ENCODE measurements at places on chromosomes 6 and 20.

GRCh38 chr20:52972190-52972937 is at the start of gene TSHZ2:
Gene TSHZ2 (plus strand): TSS chr20:52972358. CDS start chr20:52973294, 936 bp downstream.
- DNase-seq, result no peak

GRCh38 chr20:46220455-46221207 is 87.7 kb downstream of the CDH22 start:
- DNase-seq, result no peak

- DNase-seq, result no peak
Measured at GRCh38 chr20:6439737-6440442, 317.1 kb upstream of the FERMT1 start.

- DNase-seq, result no peak
Measured at GRCh38 chr6:87297119-87297518, 25.3 kb upstream of the SMIM8 start.

DNA sequence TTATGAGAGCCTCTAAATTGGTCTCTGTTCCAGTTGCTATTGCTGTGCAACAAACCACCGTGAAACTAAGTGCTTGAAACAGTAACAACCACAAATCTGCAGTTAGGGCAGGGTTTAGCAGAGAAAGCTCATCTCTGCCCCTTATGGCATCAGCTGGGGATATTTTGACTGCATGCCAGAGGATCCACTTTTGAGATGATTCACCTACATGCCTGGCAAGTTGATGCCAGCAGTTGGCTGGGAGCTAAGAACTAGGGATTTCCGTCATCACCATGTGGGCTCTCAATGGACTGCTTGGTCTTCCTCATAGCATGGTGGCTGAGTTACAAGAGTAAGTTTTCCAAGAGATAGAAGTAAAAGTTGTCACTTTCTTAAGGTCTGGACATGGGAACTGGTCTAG is 35.1 kb downstream of the PLCB4 start:
- DNase-seq, result no peak

GRCh38 chr6:134814076-134814695 is 135.7 kb downstream of the ALDH8A1 start:
- DNase-seq, result no peak

GRCh38 chr20:62274332-62274950 is 28.4 kb upstream of the ADRM1 start:
- no peak for DNase-seq

GRCh38 chr20:3896302-3896701 is 7.1 kb downstream of the PANK2 start:
- no peak for DNase-seq

DNA sequence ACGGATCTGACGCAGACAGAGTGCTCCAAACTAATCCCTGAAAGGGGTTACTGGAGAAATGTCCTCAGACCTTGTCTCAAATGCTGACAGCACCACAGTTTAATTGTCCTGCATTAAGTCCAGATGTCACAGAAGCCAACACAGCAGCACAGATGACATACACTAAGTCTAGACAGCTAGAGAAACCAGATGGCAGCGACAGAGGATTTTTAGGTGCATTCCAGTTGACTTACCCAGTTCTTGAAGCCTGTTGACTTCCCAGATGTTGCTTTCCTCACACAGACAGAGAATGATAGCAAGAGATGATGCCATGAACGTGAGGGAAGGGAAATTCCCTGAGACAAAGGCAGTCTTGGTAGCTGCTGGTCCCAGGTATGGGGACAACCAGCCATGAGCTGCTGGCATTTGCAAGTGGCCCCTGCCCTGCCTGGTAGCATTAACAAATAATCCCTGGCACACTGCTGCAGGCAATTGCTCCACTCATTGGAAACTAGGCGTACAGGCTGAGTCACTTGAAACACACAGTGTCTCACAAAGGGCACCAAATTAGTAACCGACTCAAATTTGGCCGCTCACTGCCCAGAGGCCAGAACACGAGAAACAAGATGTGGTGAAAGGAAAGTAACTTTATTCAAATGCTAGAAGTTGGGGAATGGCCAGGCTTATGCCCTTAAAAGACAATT is 52.2 kb downstream of the ADGB start:
- no peak for DNase-seq

DNA sequence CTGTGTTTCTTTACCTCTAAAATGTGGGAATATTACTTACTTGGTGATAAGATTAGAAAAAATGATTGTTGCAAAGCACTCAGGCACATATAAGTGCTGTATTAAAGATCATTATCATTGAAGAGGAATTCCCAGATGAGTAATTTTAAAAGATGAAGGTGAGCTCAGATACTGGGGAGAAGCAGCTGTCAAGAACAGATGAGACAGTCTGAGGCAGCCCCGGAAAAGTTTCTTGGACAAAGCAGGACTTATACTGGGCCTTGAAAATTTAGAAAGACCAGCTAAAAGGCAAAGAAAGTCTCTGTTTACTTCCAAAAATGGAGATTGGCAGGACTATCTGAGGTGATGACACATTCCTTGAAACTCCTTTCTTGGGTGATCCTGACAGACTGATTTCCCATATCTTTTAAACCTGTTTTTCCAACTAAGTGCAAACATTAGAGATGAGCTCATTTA is 93.8 kb upstream of the MARCKS start:
- no peak for DNase-seq

DNA sequence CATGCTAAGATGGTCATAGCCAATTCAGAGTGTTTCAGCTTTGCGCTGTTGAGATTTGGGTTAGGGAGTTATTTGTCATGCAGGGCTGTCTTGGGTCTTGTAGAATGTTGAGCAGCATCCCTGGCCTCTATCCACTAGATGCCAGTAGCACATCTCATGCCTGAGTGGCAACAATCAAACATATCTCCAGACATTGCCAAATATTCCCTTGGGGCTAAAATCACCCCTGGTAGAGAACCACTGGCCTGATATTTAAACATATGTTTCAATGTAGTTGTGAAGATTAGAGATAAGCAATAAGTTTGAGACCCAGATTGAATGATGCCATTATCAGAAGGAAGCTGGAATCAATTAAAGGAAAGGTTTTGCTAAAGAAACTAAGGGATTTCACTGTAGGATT is 463.3 kb downstream of the DOK5 start:
- no peak for DNase-seq

- DNase-seq, result no peak
Measured at GRCh38 chr20:19928328-19929011, 88.7 kb upstream of the NAA20 start.

DNA sequence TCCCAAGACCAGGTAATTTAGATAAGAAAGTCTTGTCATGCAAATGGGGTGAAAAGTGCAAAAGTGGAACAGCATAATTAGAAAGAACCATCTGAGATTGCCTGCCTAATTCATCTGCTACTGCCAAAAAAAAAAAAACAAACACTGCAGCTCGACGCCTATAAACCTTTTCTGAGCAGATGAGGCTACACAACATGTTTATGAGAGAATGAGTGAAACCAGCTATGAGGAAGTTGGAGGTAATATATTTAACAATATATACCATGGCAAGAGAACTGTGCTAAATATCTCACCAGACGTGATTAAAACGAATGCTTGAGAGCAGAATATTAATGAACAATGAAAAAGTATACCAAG is 50.0 kb downstream of the LAMA4 start:
- DNase-seq, result no peak

- no peak for DNase-seq
Measured at GRCh38 chr6:12621754-12622153, 94.8 kb upstream of the PHACTR1 start.

DNA sequence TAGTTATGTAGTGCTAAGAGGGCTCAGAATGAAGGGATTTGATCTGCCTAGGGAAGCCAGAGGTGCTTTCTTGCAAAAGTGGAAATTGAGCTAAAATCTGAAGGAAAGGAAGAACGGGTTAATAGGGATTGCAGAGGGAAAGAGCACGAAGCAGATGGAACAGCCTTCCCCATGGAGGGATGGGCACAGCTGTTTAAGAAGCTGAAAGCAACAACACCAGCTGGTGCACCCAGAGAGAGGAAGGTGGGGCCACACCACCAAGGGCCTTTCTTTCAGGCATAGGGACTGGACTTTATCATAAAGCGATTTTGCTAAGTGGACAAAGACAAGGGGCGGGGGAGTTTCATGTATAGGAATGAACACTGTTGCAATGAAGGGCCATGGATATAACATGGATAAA is 65.8 kb upstream of the SNRPB2 start:
- DNase-seq, result no peak

- no peak for DNase-seq
Measured at GRCh38 chr6:7025861-7026260, 81.9 kb upstream of the RREB1 start.

GRCh38 chr6:34795836-34796425 is 4.0 kb downstream of the BLTP3A start:
- no peak for DNase-seq

GRCh38 chr20:6580486-6580885 is 187.0 kb upstream of the BMP2 start:
- no peak for DNase-seq

- no peak for DNase-seq
Measured at GRCh38 chr6:169859401-169859977, 108.1 kb downstream of the ERMARD start.

- DNase-seq, result no peak
Measured at GRCh38 chr6:93858213-93858612, 438.9 kb upstream of the EPHA7 start.

- no peak for DNase-seq
Measured at GRCh38 chr20:44547419-44547818, 25.5 kb upstream of the SERINC3 start.

- peak; percentile 8 for DNase-seq
Measured at GRCh38 chr6:98124171-98124570, 710.2 kb upstream of the POU3F2 start.

GRCh38 chr6:164832410-164832809 is 477.0 kb downstream of the C6orf118 start:
- no peak for DNase-seq

DNA sequence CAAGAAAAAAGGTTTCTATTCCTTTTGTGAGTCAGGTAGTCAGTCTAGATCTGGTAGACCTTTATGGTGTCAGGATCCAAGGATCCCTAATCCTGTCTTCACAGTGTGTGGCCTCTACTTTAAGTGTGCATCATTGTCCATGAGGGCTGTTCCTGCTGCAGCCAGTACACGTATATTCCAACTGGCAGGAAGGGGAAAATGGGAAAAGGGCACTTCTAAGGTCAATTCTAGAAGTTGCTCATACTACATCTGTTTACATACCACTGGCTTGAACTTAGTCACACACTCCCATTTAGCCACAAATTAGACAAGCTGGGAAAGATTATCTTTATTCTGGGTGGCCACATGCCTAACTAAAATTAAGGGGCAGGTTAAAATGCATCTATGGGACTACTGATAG is 9.7 kb upstream of the MMS22L start:
- no peak for DNase-seq

GRCh38 chr6:13508711-13509705 is 21.6 kb upstream of the GFOD1 start:
- no peak for DNase-seq
